ENCODE measurements at places on chromosomes 4 and X. TPM values are rescaled to one million over a fixed set of nuclear protein-coding genes. Genes with fewer than 3 reads are reported as not detected.

- DNase-seq: no peak
Observed at GRCh38 chr4:4585012-4585670, 43.3 kb upstream of the STX18 start.

ASB9 gene
- not detected for total RNA-seq

DNA sequence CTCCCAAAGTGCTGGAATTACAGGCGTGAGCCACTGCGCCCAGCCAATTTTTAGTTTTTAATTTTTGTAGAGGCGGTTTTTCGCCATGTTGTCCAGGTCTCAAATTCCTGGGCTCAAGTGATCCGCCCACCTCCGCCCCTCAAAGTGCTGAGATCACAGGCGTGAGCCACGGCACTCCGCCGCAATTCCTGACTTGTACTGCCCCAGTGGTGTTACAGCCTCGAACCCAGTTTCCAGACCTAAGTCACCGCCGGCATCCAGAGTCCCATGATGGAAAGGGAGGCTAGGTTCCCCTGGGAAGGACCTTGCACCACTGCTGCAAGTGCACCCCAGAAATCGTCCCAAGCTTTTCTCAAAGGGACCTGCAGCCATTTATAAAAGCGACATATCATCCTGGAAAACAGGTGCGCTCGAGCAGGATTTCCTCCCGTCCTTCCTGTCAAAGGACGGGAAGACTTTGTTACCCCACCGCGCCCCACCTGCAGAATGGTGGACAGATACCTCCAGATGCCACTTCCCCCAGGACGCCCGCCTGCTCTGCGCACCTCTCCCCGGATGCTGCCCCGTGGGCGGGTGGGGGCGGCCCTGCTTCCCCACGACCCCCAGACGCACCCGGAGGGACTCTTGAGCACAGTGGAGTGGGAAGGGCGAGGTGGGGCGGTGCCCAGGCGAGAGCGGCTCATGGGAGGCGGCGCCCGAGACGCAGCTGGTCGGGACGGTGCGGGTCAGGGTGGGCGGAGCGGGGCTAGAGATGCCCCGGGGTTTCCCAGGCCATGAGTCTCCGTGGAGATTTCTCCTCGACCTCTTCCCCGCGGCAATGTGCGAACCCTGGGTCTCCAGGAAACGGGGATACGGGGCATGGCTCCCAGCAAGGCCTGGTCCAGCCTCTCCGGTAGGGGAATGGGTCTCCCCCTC, 947 bp upstream of the RPL10 start:
- peak; percentile 35 for DNase-seq

GRCh38 chr4:8078610-8079015, 80.0 kb downstream of the ABLIM2 start:
- no peak for DNase-seq

- no peak for DNase-seq
Observed at GRCh38 chrX:15915959-15916703, 61.5 kb upstream of the AP1S2 start.

LRIT3 gene
- 0.21 TPM for total RNA-seq

Data from T-helper 17 cell (primary cell).